ENCODE measurements at places on chromosomes 1 and 21.

DNA sequence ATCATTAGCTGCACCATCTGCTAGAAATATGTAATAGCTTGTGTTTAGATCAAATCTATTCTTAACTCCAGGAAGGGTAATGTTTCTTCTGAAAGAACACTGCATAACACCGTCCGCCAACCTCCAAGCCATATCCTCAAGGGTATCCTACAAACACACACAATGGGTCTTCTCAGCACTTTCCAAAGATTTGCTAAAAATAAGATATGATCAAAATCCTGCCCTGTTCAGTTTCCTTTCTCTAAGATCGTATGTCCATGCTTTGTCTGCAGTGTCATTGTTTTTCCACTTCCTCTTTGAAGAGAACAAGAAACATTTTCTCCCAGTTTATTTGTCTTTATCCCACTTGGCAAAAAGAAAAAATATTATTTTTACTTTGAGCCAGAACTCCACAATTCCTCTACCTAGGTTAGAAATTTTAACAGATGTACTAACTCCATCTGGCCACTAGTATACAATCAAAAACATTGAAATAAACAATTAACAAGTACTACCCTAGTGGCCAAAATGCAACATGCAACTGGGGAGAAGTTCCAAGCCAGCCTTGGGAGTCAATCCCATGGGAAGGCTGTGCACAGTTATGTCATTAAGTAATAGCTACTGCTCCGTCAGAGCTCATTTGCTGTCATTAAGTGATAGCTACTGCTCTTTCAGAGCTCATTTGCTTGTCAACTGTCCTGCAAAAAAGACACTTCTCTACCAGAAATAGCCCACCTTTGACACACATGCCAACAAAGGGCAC, 37.8 kb downstream of the FRRS1 start:
- no peak for DNase-seq

- no peak for DNase-seq
Measured at GRCh38 chr1:15559189-15559810, 25.6 kb downstream of the AGMAT start.

- no peak for DNase-seq
Measured at GRCh38 chr21:31660259-31660565, 719 bp downstream of the SOD1 start.

- DNase-seq, result no peak
Measured at GRCh38 chr1:204493984-204494280, 673 bp downstream of the PIK3C2B start.

- no peak for DNase-seq
Measured at GRCh38 chr21:39051588-39051949, 131.7 kb downstream of the PSMG1 start.

GRCh38 chr1:58768971-58769808, 14.7 kb downstream of the JUN start:
- DNase-seq, result no peak
